HuH-7.5 (cell line): ENCODE measurements at places on chromosomes 4 and X.
A peak's percentile ranks its signal among the peaks of the same experiment; 100 is the strongest.

GRCh38 chrX:12721042-12721441, 70.2 kb upstream of the PRPS2 start:
- DNase-seq: no peak

DNA sequence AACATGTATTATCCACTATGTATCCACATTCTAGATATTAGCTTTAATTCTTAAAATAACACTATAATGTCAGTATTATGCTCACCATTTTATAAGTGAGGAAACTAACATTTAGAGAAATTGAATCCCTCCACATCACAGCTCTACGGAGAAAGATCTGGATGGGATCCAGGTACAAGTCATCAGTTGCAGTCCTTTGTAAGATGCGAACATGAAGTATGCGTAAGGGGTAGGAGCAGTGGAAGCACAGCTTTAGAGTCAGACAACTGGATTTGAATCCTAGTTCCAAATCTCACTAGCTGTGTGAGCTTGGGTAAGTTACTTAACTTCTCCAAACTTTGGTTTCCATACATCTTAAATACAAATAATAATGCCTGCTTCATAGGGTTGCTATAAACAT, 162.5 kb downstream of the ATP10D start:
- no peak for DNase-seq

DNA sequence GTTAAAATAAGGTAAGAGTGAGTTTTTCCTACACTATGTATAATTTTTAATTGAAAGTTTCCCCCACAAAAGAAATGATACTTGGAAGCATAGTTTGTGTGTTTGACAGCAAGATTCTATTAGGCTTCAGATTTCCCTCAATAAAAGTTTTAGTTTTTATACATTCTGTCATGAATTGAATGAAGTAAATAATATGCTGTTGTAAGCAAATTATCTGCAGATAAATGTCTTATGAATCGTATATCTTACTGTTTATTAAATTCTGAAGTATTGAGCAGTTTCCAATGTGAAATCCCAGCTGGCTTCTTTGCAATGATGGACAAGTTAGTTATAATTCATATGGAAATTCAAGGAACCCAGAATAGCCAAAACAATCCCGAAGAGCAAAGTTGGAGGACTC, 33.5 kb downstream of the RS1 start:
- no peak for DNase-seq

DNA sequence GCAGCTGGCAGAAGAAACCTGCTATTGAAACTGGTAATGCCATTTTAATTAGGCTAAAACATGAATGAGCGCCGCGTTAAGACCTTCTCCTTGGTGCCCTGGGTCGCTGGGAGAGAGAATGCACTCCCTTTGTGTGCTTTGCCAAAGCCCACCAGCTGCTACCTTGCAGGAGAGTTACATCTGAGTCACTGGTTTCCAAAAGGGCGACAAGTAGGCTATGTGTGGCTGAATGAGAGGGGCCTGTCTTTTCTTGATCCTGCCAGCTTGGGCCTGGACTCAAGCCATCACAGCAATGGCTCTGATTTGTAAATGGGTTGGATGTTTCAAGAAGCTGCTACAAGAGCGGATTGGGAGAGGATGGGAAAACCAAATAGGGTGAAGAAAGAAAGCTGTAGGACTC, 81.5 kb downstream of the NHS start:
- no peak for DNase-seq

GRCh38 chr4:16914208-16914607, 15.8 kb upstream of the LDB2 start:
- no peak for DNase-seq

DNA sequence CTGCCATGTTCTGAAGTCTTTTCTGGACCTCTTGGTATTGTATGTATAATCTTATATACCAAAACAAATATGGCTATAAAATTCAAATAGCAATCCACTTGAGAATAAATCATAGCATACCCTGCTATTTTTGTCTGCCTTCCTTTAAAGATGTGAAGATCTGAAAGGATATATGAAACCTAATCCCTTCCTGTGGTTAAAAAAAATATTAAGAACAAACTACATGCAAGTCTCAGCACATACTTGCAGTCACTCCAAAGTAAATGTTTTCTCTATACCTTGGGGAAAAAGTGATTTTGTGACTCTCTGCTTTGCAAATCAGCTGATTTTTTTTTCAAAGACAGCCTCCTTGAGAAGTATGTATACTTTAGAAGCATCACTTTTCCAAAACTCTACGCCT, 322.9 kb downstream of the ANKRD50 start:
- no peak for DNase-seq

DNA sequence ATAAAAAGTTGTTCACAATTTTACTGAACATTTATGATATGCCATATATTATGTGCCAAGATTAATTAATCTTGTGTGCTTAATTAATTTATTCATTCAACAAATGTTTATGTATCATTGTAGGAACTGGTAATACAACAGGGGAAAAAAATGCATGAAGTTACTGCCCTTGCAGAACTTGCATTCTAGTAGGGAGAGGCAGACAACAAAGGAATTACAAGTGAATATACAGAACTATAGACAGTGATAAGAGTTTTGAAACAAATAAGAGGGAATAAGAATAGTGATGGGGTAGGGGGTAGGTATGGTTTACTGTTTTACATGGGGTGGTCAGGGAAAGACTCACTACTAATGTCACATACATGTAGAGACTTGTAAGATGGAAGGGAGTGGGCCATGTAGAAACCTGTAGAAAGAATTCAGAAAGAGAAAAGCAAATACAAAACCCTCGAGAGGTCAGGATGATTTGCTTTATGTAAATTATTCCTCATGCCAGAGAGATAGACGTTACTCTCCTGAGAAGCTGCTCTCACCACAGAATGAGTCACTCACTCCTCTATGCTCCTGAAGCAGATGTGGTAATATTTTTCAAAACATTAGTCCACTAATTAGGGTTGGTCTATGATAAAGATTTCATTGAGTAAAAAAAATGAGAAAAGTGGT, 855.0 kb upstream of the GRID2 start:
- DNase-seq: no peak

GRCh38 chrX:154815274-154815818, 10.1 kb upstream of the MPP1 start:
- DNase-seq: no peak

GRCh38 chr4:6052679-6053078, 34.4 kb upstream of the C4orf50 start:
- DNase-seq: no peak

DNA sequence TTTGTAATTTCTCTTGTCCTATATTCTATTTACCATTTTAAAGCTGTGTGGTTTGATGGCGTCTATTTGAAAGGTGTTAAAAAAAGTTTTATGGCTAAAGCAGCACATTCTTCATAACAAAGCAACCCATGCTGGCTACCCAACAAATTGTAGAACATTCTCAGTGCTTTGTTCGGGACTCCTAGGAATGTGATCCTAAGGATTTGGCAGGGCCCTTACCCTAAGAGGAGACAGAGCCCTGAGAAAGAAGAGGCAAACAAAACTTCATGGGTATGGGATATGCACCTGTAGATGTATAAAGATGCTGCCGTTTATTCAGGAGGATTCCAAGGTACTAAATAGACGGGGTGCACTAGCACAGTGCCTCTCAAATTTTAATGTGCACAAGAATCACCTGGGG, 370.8 kb upstream of the DIPK2B start:
- DNase-seq: no peak

DNA sequence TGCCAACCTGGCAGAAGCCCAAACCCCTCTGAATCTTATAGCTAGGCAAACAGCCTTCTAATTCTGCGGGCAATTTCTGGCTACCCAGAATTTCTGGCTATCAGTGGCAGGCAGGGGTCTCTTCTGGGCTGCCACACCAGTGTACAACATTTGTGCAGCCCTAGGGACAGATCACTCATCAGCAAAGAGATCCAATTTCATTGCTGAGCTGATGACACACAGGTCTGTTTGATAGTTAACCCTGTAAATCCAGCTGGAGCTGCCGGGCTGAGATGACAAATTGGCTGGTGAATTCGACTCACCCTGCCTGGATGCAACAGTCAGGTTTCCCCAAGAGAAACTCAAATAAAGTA, 2.4 kb downstream of the MID1 start:
- DNase-seq: no peak

DNA sequence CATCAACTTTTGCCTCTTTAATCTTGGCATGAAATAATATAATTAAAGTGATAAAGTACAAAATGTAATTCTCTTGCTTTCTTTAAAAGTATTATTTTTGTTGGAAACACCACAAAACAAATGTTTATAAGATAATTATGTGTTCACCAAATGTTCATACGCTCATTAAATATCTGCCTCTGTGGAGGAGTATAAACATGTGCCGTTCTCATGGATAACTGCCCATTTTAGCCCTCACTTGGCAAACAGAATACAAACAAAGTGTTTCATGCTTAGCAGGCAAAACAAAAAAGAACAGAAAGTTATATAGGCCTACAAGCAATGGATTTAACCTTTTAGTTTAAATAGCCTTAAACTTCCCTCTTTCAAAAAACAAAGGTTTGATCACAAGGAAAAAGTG, 800.5 kb upstream of the DIAPH2 start:
- DNase-seq: no peak

DNA sequence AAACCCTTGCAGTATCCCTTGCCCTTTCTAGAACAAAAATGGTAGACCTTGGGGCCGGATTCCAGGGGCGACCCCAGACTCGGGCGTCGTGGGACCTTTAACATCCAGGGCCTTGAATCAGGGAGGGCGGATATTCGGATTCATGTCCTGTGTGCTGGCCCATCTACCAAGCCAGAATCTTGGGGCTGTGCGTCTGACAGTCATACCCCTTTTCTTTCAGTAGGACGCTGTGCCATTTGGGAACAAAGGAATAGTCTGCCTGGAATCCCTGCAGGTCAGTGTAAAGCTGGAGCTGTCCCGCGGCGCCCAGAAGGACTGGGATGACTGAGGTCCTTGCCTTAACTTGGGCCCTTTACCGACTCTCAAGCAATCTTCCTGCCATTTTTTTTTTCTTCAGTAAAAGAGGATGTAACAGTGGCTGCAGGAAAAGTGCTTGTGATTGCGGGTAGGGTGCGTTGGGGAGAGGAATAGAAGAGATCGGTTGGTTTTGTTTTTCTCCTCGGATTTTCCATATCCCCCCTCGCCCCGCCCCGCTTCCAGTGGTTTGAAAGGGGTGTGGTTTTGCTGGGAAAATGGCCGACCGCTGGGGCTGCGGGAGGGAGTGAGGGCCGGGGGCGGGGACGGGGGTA, 518 bp downstream of the ARMCX1 start:
- DNase-seq: peak; percentile 22

DNA sequence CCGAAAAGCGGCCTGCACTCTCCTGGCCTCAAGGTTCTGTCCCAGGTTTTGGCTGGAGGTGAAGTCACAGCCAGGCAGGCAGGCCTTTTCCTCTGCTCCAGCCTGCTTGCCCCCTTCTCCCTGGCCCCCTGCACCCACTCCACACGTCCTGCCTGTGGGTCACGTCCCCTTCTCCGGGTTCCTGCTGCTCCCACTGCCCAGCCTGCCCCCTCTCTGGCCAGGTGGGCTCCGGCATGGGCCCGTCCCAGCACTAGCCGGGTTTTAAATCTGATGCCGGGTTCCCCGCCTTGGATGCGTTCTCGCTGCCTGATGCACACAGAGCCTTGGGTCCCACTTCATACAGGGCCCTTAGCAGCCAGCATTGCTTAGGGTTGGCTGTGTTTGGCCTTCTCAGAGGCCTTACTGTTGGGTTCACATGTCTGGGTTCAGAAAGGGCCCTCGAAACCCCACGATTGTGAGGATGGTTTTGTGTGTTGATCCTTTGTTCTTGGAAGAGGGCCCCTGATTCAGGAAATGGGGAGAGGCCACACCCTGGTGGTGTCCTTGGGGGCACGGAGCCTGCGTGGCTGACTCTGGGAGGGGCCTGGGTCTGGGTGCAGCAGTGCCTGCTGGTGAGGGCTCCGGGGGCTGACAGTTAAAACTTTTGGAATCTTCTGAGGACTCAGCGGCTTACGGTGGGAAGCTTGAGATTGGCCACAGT, 6.0 kb downstream of the CPZ start:
- no peak for DNase-seq

DNA sequence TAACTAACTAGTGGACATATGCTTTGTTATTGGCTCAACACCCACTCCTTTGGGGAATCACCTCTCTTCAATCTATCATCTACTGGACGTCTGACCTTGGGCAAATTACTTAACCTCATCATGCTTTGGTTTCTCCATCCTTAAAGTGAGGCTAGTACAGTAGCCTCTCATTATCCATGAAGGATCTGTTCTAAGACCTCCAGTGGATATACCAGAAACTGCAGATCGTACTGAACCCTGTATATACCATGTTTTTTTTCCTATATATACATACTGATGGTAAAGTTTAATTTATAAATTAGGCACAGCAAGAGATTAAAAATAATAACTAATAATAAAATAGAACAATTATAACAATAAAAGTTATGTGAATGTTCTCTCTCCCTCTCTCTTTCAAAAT, 56.2 kb downstream of the HMGB3 start:
- DNase-seq: no peak

- DNase-seq: no peak
These were observed 15.6 kb upstream of the RAB39B start for GRCh38 chrX:155279873-155280272.

GRCh38 chrX:15335135-15336022, at the start of gene PIGA:
Gene PIGA, minus strand, starts transcription at chrX:15335523. Its CDS starts 3,593 bp downstream, at chrX:15331930.
- DNase-seq: peak; percentile 64

- DNase-seq: no peak
These were observed 7.2 kb downstream of the PDHA1 start for GRCh38 chrX:19350941-19351384.

GRCh38 chr4:122624205-122624604, 3.3 kb upstream of the IL21 start:
- no peak for DNase-seq

DNA sequence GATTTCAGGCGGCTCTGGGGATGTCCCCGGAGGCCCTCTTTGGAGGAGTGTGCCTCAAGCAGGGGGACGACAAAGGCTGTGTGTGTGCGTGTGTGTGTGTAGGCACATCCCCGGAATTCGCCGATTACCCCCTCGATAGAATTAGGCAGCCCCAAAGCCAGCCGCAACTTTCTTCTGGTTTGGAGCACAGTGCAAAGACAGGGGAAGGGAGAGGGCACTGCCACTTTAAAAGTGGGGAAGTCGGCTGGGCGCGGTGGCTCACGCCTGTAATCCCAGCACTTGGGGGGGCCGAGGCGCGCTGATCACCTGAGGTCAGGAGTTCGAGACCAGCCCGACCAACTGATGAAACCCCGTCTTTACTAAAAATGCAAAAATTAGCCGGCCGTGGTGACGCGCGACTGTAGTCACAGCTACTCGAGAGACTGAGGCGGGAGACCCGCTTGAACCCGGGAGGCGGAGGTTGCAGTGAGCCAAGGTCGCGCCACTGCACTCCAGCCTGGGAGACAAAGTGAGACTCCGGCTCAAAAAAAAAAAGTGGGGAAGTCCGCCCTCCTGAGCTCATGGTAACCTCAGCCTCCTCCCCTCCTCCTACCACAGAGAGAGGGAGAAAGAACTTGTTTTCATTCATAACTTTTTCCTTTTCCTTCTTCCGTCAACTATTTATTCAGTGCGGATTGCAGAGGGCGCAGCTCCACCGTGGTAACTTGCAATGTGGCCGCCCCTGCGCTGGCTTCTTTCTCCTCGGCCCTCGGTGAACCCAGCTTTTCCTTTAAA, 2.4 kb downstream of the SPRY1 start:
- no peak for DNase-seq

DNA sequence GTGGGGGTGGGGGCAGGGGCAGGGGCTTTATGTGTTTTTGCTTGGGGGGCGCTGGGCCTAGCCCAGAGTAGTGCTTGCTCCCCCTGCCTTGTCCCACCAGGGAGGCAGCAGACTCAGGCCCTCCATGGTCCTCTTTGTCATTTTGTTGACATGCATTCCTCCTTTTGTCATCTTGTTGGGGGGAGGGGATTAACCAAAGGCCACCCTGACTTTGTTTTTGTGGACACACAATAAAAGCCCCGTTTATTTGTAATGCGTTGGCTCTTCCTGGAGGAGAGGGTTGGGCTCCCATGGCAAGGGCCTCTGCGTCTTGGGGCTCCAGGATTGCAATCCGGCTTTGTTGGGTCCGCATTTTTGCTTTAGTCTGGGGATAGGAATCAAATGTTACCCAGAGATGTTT, 2.2 kb downstream of the EMD start:
- DNase-seq: no peak
